Neural progenitor cell (in vitro differentiated cells): ENCODE measurements at places on chromosomes 7 and 10. TPM values are rescaled to one million over a fixed set of nuclear protein-coding genes. Genes with fewer than 3 reads are reported as not detected.
A peak's percentile ranks its signal among the peaks of the same experiment; 100 is the strongest.

DNA sequence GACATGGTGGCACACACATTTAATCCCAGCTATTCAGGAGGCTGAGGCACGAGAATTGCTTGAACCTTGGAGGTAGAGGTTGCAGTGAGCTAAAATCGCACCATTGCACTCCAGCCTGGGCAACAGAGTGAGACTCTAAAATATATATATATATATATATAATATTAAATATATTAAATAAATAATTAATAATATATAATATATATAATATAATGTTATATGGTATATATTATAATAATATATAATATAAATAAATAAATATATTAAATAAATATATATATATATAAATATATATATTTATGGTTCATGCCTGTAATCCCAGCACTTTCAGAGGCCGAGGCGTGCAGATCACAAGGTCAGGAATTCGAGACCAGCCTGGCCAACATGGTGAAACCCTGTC, 33.9 kb upstream of the PBLD start:
- H3K4me3 ChIP-seq = no peak overlapping the region
- H3K27me3 ChIP-seq = no peaks in the 10 kb centered on the region
- no peak overlapping the region for H3K27ac ChIP-seq
- no peaks in the 10 kb centered on the region for H3K4me1 ChIP-seq

- H3K27ac ChIP-seq = no peak overlapping the region
- DNase-seq = no peak
- H3K27me3 ChIP-seq = peaks cover 38% of the 10 kb centered on the region
- no peaks in the 10 kb centered on the region for H3K36me3 ChIP-seq
Observed at GRCh38 chr7:151379193-151379520, 30.7 kb downstream of the WDR86 start.

Gene MMD2
- 0.28 TPM in 1 of 2 replicates, not detected in the other for total RNA-seq

Gene COX15
- total RNA-seq = 49.8 and 53.5 TPM in 2 replicates

GRCh38 chr10:1629326-1630198, 107.8 kb downstream of the ADARB2 start:
- H3K27ac ChIP-seq = no peak overlapping the region
- peak; percentile 80 for DNase-seq
- peaks cover 12% of the 10 kb centered on the region for H3K4me1 ChIP-seq
- no peak overlapping the region for H3K4me3 ChIP-seq
- H3K36me3 ChIP-seq = no peaks in the 10 kb centered on the region

DNA sequence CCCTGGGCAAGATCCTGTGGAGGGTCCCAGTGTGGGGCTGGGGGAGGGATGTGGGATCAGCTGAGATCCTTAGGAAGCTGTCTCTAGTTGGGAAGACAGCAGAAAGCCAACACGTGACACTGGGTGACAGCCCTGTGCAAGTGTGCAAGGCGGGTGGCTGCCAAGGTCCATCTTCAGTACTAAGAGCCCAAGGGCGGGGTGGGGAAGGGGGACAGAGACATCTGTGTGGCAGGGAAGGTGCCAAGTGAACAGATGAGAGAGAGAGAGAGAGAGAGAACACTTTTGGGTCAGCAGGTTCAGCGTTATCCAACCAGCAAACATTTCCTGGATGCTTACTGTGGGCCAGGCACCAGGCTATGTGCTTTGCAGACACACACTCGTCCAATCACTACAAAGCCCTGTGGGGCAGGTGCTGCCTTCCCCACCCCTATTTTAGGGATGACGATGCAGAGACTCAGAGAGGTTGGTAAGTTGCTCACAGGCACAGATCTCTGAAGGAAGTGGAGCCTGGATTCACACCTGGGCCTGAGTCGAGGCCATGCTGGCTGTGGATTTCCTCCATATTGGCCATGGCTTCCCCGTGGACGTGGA, 135.7 kb downstream of the GRK5 start:
- no peak overlapping the region for H3K4me3 ChIP-seq
- peaks cover 10% of the 10 kb centered on the region for H3K4me1 ChIP-seq
- no peak overlapping the region for H3K27ac ChIP-seq
- H3K36me3 ChIP-seq = no peaks in the 10 kb centered on the region

Gene TBX20
- not detected in 2 replicates for total RNA-seq

Gene DLX5
- total RNA-seq = not detected in 2 replicates

DNA sequence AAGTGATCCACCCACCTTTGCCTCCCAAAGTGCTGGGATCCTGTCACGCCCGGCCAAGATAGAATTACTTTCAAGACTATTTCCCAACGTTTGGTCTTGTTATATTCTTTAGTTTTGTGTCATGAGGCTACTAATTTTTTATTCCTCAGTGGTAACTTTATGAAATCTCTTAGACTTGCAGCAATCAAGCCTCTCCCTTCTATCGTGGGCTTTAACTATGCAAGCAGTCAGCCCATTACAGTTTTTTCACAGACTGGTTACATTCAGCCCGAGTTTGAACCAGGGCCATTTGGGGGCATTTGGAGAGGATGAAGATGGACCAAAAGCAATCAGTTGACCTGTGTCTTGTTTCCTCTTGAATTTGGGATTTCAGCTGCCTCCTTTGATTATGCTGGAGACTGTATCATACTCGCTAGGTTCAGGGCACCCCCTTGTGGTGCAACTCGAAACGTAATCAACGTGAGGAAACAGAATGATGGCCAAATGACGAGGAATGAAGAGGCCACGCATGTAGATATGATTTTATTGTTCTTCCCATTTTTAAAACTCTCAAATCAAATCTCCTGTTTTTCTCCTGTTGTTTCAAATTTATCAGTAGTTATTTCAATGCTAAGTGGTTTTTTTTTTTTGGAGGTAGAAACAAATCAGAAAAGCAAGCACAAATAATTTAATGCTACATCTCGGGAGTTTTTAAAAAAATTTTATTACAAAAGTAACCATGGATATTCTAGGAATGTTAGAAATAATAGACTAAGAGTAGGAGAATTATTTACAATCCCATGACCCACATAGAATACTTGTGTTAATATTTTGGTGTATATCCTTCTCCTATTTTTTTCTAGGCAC, 151.6 kb downstream of the KIAA1217 start:
- no peaks in the 10 kb centered on the region for H3K36me3 ChIP-seq
- H3K4me1 ChIP-seq = peaks cover 17% of the 10 kb centered on the region

- H3K36me3 ChIP-seq = no peaks in the 10 kb centered on the region
- no peak overlapping the region for H3K4me3 ChIP-seq
- H3K4me1 ChIP-seq = peaks cover 3% of the 10 kb centered on the region
- peaks cover 98% of the 10 kb centered on the region for H3K27me3 ChIP-seq
- peak; percentile 45 for DNase-seq
Observed at GRCh38 chr7:103987451-103987850, 2.0 kb downstream of the RELN start.

GRCh38 chr7:45446195-45446944, 127.8 kb upstream of the ADCY1 start:
- no peaks in the 10 kb centered on the region for H3K4me1 ChIP-seq
- no peaks in the 10 kb centered on the region for H3K36me3 ChIP-seq
- no peak overlapping the region for H3K4me3 ChIP-seq

- no peaks in the 10 kb centered on the region for H3K27me3 ChIP-seq
- peak; percentile 85 for DNase-seq
- H3K4me3 ChIP-seq = no peak overlapping the region
- H3K27ac ChIP-seq = no peak overlapping the region
- H3K36me3 ChIP-seq = no peaks in the 10 kb centered on the region
Observed at GRCh38 chr7:130063036-130063435, 7.3 kb upstream of the KLHDC10 start.

DNA sequence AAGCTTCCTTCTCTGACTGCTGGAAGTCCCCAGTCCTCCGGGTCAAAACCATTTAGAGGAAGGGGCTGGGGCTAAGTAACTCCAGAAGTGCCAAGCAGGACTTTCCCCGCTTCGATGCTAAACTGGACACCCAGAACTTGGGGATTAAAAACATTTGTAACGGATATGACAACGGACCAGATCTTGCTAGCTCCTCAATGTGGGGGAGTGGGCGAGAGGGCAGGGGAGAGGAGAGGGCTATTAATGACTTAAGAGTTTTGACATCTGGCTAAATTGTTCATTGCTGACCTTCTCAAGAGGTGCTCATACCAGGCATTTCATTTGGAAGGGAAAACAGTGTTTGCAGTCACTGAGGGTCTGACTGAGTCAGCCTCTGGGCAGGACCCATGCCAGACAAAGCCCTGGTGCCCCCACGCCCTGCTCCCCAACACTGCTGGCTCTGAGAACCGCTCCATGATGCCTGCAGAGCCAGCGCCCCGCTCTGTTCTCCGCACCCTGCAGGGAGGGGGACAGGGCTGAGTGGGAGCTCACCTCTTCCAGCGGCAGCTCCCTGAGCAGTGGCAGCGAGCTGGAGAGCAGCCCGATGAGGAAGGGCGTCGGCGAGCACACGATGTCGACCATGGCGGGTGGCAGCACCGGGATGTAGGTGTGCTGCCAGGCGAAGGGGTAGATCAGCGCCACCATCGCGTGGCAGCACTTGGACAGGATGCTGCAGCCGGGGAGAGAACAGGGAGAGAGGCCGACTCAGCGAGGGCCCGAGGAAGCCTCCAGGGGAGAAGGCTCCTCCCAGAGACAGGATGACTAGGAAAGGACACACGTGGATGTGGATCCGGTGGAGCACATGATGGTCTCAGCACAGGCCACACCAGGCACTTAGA, 47.7 kb upstream of the MKRN1 start:
- no peaks in the 10 kb centered on the region for H3K4me1 ChIP-seq
- no peak overlapping the region for H3K27ac ChIP-seq
- H3K27me3 ChIP-seq = no peaks in the 10 kb centered on the region
- DNase-seq = no peak
- no peaks in the 10 kb centered on the region for H3K36me3 ChIP-seq

Gene CHST3
- 9.1 and 11.9 TPM in 2 replicates for total RNA-seq

DNA sequence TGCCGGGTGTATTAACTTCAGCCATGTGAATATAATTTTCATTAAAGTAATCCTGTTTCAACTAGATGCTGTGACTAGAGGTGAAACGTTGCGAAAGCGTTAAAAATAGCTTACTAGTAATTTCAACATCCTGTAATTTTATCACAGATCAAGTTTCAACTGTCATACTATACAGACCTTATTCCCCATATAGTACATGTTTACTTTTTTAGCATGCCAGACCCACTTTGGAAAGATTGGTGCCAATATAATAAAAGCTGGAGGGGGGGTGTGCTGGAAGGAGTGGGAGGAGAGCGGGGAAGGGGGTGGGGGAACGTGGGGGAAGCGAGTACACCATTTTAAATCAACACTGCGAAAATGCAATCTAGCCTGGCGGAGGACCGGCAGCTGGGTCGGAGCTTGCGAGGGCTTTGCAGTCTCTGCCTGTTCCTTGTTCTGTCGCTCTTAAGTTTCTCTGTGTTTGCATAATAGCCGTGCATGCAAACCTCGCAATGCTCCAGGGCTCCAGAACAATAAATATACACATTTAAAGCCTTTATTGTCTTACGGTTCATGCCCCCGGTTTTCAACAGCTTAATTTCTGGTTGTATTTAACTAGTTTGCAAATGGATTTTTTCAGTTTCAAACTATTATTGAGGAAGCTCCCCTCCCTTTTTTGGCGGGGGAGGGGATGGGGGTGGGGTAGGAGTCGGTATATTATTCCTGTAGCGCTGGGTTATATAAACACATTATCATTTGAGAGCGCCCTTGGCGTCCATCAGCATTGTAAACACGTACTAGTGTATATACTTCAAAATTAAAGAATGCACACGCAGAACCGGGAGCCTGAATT, 1.3 kb upstream of the ARID5B start:
- peaks cover 50% of the 10 kb centered on the region for H3K27me3 ChIP-seq
- no peaks in the 10 kb centered on the region for H3K36me3 ChIP-seq
- DNase-seq = peak; percentile 57
- no peak overlapping the region for H3K27ac ChIP-seq
- H3K4me1 ChIP-seq = no peaks in the 10 kb centered on the region
- peak overlapping the region; percentile 69 for H3K4me3 ChIP-seq

Gene CPN1
- not detected in 2 replicates for total RNA-seq

DNA sequence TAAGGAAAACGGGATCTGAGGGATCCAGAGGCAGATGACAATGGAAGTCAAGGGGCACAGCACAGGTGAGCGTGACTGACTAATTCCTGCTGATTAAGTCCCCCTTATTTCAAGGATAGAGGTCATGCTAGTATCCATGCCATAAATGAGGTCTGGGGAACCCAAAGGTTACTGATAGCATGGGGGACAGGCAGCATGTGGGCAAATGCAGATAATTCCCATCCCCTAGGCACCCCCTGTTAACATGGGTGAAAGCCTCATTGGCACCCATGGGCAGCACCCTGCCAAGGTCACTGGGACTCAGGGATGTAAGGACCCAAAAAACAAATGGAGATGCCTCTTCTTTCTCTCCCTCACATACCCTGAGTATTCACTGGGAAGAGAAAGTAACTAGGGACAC, 139.7 kb downstream of the WDR11 start:
- H3K4me1 ChIP-seq = no peaks in the 10 kb centered on the region
- peaks cover 3% of the 10 kb centered on the region for H3K36me3 ChIP-seq
- H3K27me3 ChIP-seq = no peaks in the 10 kb centered on the region

Gene PDE6C
- not detected in 2 replicates for total RNA-seq

Gene FRAT1
- total RNA-seq = 2.0 and 8.8 TPM in 2 replicates

DNA sequence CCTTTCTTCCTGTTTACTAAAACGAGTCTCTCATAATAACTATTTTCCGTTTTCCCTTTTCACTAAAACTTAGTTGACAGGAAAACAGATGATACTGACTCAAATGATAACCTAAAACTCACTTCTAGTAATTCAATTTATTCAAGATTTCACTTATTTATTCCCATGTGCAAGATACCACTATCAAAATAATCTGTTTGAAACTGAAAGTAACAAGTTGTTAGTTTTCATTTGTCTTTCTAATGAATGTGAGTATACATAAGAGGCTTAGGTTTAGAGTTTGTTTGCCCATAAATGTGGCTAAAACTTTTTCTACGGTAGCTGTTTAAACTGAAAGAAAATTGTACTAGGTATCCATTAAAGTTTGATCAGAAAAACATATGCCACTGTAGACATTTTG, 314.9 kb upstream of the STEAP1 start:
- no peaks in the 10 kb centered on the region for H3K36me3 ChIP-seq
- H3K4me3 ChIP-seq = no peak overlapping the region
- DNase-seq = no peak
- H3K27ac ChIP-seq = no peak overlapping the region
- peaks cover 6% of the 10 kb centered on the region for H3K4me1 ChIP-seq

DNA sequence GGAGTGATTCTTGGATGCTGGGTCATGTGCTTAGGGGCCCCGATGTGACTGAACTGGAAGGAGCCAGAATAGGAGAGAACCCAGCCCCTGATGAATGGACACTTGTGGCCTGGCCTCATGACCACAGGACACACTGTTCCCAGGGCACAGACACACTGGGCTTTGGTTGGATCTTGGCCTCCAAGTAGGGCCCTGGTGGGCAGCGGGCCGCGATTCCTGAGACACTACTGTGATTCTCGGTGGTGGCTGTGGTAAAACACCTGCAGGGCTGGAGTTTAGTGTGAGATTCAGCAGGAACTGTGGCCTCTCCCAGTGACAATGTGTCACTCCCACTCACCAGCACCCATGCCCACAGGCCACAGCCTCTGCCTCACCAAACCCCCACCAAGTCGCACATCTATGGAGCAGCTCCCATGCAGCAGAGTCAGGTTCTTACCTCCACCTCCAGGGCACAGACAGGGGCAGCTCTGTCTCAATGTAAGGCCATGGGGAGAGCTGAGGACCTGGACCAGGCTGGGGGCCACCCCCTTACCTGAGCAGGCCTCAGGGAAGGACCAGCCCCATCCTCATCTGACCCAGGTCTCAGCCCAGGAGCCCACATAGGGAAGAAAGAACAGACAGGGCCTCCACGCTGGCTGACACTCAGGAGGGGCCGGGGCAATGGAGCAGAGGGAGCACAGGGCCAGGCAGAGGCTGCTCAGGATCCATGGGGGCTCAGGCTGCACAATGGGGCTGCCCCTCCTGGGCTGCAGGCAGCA, 33.2 kb upstream of the ZNF716 start:
- H3K4me3 ChIP-seq = no peak overlapping the region
- DNase-seq = no peak
- H3K27me3 ChIP-seq = no peaks in the 10 kb centered on the region
- H3K36me3 ChIP-seq = no peaks in the 10 kb centered on the region

Gene TRIP6
- total RNA-seq = 14.9 and 49.5 TPM in 2 replicates

Gene ATG9B
- 0.43 and 1.8 TPM in 2 replicates for total RNA-seq

Gene MOGAT3
- not detected in 2 replicates for total RNA-seq
